ENCODE measurements at places on chromosomes 5 and 9.

DNA sequence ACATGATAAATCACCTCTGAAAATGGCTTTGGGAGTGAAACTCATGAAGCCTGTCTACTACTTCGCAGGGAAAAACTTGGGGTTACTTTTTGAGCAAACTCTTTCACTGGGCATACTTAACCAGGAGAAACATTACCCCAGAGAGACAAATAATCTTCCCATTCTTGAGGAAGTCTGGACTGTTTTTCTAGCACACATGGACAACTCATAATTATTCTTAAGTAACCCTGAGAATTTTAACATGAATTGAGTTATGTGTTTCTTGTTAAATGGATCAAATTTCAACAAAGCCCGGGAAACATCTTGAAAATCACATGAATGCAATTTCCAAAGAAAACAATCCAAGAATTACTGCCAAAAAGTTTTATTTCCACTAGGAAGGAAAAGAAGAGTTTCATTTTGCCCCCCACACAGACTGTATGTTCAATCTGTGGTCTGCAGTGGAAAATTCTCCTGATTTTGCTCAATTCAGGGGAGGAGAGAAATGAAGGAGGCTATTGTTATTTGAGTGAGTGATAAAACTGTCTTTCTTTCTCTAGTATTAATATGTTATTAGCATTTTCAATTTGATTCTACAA lies 564.8 kb upstream of the CLINT1 start:
- DNase-seq = no peak

- DNase-seq = peak; percentile 70
Observed at GRCh38 chr9:124774129-124774978, 2.6 kb upstream of the OLFML2A start.

GRCh38 chr9:32136700-32137339 lies 247.6 kb upstream of the ACO1 start:
- DNase-seq = no peak

- DNase-seq = no peak
Observed at GRCh38 chr9:126937444-126937843, 22.9 kb downstream of the RALGPS1 start.

GRCh38 chr9:18516965-18517364 lies 43.0 kb downstream of the ADAMTSL1 start:
- no peak for DNase-seq

- DNase-seq = peak; percentile 34
Observed at GRCh38 chr5:94969174-94969573, 315.7 kb downstream of the MCTP1 start.

DNA sequence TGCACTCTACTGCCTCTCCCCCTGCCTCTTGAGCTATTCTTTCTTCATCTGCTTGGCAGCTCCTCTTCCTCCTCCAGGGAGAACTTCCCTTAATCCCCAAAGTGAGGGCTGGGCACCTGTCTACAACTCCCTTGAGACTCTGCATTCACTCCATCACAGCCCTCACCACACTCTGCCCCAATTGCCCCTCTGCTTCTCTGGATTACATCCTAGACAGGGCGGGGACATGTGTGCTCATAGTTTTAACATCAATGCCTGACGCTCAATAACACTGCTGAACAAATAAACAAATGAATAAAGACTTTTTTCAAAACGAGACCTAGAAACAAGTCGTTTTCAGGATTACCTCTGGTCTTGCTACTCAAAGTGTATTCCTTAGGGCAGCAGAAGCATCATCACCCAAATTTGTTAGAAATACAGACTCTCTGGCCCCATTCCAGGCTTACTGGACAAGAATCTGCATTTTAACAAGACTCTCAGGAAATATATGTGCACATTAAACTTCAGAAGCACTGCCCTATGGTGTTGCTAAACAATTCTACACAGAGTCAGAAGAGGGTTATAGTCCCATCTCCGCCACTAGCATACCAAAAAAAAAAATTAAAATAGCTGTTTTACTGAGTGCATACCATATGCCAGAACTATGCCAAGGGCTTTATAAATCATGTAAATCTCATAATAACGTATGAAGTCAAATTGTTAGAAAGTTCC lies 115.6 kb downstream of the CDK5RAP2 start:
- no peak for DNase-seq

DNA sequence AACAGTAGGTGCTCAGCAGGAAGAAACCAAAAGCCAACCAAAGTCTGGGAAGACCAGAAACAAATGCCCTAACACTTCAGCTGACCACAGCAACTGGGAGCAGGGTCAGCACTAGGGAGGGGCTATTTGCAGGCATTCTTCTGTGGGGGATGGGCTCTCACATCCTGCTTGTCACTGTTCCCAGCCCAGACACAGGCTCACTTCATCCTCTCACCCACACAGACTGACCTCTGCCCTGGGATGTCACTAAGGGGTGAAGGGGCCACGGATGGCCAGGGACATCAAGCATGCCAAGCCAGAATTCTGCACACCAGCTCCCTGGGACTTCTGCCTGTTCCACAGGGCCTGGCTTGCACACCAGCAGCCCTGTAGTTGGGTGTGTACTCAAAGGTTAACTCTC lies 28.7 kb downstream of the GFRA3 start:
- no peak for DNase-seq

- DNase-seq = peak; percentile 89
Observed at GRCh38 chr5:177389241-177390169, 5.3 kb downstream of the SLC34A1 start.

- DNase-seq = no peak
Observed at GRCh38 chr9:2303056-2303455, 287.9 kb downstream of the SMARCA2 start.

GRCh38 chr5:145937432-145938250 lies 1.3 kb downstream of the SH3RF2 start:
- peak; percentile 77 for DNase-seq

DNA sequence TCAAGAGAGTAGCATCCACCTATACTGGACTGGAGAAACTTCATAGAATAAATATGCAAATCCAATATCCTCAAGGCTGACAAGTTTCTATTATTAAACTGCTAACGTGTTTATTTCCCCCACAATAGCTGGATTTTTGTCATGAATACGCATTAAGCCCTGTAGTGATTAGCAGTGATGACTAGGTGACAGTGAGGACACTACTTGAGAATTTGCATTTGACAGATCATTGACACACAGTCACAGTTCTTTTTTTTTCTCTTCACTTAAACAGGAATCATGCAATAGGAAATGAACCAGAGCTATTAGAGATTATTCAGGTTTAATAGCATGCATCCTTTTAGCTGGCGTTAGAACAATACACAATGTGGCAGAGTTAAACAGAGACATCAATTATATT lies 35.3 kb downstream of the MPDZ start:
- DNase-seq = no peak

DNA sequence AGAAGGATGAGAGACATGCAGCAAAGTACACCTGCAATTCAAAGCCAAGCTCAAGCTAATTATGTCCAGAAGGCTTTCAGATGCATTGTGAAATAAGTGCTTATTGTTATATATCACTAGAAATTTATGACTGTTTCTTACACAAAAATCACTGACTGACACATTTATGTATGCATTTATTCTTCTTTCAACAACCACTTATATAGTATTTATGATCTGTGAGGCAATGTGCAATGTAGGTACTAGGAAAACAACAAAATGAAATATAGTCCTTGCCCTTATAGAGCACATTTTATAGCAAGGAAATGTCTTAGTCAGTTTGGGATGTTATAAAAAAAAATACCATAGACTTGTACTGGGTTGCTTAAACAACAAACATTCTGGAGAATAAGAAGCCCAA lies 167.6 kb downstream of the YIPF5 start:
- no peak for DNase-seq

Data from ACHN (cell line).